ENCODE measurements at places on chromosomes 7 and 10. TPM values are rescaled to one million over a fixed set of nuclear protein-coding genes. Genes with fewer than 3 reads are reported as not detected.

DNA sequence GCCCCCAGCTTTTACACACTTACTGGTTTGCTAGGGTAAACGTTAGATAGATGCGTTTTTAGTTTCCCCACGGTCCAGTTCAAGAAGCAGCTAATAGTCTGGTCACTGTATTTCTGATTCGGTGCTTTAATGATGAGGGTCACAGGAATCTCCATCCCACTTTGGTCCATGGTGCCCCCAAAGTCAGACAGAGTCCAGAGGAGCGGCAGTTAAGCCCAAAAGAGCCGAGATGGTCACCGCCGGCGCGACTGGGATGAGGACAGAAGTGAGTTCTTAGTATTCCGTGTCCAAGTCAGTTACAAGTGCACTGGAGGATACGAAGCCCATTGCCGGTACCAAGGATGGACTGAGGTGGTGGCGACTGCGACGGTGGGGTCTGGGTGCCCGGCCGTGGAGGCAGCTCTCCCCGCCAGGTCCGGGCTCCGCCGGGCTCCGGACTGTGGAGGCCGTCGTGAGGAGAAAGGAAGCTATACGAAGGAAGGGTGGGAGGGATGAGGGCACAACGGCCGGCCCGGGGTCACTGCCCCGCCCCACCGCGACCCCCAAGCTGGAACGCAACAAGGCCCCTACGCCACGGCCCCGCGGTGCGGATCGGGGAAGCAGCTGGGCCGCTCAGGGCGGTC, 663 bp downstream of the HERPUD2 start:
- DNase-seq = no peak

Gene NODAL
- not detected for total RNA-seq

GRCh38 chr7:761631-762030, 34.5 kb upstream of the PRKAR1B start:
- DNase-seq = no peak

DNA sequence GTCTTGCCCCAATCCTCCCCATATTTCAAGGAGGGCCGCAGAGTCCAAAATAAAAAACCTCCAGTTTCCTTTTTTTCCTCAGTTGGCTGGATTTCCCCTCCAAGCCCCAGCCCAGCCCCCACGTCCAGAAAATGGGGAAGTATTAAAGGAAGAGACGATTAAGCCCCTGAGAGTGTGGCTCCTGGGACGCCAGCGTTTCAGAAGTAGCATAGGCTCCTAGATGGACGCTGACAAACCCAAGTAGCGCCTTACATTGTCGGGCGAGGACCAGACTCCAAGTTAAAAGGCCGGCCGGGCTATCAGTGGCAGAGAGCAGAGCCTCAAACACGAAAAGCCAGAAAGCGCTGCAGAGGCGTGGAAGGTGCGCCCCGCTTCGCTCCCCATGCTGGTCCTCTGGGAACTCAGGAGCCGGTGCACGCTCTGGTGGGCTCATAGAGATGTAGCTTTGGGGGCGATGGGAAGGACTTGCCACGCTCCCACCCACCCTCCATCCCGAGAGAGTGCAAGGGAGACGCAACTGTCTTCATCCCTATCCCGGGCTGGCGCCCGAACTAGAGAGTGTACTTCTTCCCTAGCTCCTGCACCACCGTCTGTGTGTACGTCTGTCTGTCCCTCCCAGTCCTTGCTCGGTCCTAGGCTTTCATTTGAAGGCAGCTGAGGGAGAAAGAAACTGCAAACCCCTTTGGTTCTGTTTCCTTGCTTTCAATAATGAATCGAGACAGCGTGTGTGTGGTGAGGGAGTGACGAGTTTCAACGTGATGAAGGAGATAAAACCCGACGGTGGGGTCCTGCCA, 6.3 kb upstream of the EMX2 start:
- DNase-seq = no peak

Data from Caki2 (cell line).